ENCODE measurements at places on chromosomes 3 and 15. TPM values are rescaled to one million over a fixed set of nuclear protein-coding genes. Genes with fewer than 3 reads are reported as not detected.

The PYGO1 gene
- total RNA-seq: 6.9 TPM

The SPTSSB gene
- not detected for total RNA-seq

The KCNMB2 gene
- total RNA-seq: not detected

The LRRK1 gene
- 20.1 TPM for total RNA-seq

The MUC20 gene
- 0.56 TPM for total RNA-seq

The GOLGA8J gene
- total RNA-seq: not detected

The SI gene
- not detected for total RNA-seq

The STRIT1 gene
- total RNA-seq: not detected

The MAP1A gene
- total RNA-seq: 0.83 TPM

The ZNF80 gene
- not detected for total RNA-seq

The PAQR5 gene
- 117 TPM for total RNA-seq

The MYLK gene
- 15.6 TPM for total RNA-seq

The SLC24A5 gene
- not detected for total RNA-seq

The MAGEF1 gene
- total RNA-seq: 28.7 TPM

The ZNF710 gene
- 8.5 TPM for total RNA-seq

The GOLGA8R gene
- total RNA-seq: 0.27 TPM

The GP9 gene
- total RNA-seq: not detected

The RARRES1 gene
- total RNA-seq: 7.3 TPM

The TICRR gene
- 14.0 TPM for total RNA-seq

The BRK1 gene
- total RNA-seq: 179 TPM

The PEX11A gene
- total RNA-seq: 6.8 TPM

The ADIPOQ gene
- not detected for total RNA-seq

The SST gene
- total RNA-seq: not detected

The APOD gene
- 0.72 TPM for total RNA-seq

The NOX5 gene
- total RNA-seq: 0.31 TPM

The TRANK1 gene
- total RNA-seq: 3.1 TPM

The SERINC4 gene
- total RNA-seq: 0.05 TPM

The SCG5 gene
- total RNA-seq: 2.1 TPM

The GOLIM4 gene
- 20.4 TPM for total RNA-seq

The TERC gene
- total RNA-seq: 0.16 TPM

The SPRED1 gene
- total RNA-seq: 11.4 TPM

The PIGX gene
- 31.5 TPM for total RNA-seq

The OR5AC2 gene
- not detected for total RNA-seq

The EEF1AKMT4 gene
- total RNA-seq: 13.2 TPM

The PPP1R14D gene
- total RNA-seq: 0.32 TPM

The C3orf20 gene
- total RNA-seq: not detected

The IL17RD gene
- 0.47 TPM for total RNA-seq

The TRH gene
- not detected for total RNA-seq

The GABRA5 gene
- total RNA-seq: 81.1 TPM

The SPATA12 gene
- 0.44 TPM for total RNA-seq

The CEP97 gene
- 6.0 TPM for total RNA-seq

The IL5RA gene
- not detected for total RNA-seq

The SKOR1 gene
- 0.03 TPM for total RNA-seq

The GATM gene
- total RNA-seq: 2.1 TPM

The EXD1 gene
- total RNA-seq: not detected
